ENCODE measurements at places on chromosomes 3 and 15.

GRCh38 chr3:15563190-15563589, 38.2 kb downstream of the HACL1 start:
- no peak for DNase-seq

- no peak for DNase-seq
Measured at GRCh38 chr3:162525771-162526170, 1029.2 kb downstream of the OTOL1 start.

DNA sequence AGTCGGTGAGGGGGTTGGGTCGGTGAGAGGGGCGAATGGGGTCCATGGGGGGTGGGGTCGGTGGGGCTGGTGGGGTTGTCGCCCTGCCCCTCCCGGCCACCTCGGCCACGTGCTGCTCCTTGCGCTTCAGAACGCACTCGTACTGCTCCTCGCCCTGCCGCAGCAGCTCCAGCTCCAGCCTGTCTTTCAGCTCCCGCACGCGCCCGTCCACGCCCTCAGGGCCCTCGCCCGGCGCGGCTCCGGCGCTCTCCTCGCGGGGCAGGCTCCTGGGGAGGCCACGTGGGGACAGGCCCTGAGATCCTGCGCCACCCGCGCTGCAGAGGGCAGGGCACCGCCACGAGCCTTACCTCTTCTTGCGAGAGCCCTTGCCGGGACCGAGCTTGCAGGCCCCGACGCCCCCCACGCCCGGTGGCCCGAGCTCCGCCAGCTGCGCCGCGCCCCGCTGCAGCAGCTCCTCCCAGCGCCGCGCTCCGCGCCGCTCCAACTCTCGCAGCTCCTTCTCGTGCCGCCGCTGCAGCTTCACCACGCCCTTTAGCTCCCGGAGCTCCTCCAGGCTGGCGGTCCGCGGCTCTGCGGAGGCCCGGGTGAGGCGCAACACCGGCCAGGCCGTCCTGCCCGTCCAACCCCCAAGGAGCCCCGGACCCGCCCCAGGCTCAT, 8.2 kb upstream of the ANKRD63 start:
- peak; percentile 79 for DNase-seq

DNA sequence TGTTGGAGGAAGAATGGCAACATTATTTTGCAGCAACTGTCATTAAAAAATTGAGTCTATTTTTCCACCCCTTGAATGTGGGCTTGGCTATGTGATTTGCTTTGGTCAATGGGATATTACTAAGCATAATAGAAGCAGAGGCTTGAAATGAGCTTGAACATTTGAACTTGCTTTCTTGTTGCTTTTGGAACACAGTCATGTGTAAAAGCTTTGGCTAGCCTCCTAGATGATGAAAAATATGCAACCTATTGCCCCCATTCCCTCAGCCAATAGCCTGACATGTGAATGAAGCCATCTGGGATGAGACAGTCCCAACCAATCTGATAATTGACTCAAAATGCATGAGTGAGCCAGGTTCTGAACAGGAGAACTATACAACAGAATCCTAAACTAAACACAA, 78.4 kb downstream of the PLSCR2 start:
- no peak for DNase-seq

GRCh38 chr3:25783661-25784512, 644 bp upstream of the NGLY1 start:
- peak; percentile 50 for DNase-seq

GRCh38 chr15:98805434-98806274, 157.3 kb downstream of the IGF1R start:
- peak; percentile 20 for DNase-seq

DNA sequence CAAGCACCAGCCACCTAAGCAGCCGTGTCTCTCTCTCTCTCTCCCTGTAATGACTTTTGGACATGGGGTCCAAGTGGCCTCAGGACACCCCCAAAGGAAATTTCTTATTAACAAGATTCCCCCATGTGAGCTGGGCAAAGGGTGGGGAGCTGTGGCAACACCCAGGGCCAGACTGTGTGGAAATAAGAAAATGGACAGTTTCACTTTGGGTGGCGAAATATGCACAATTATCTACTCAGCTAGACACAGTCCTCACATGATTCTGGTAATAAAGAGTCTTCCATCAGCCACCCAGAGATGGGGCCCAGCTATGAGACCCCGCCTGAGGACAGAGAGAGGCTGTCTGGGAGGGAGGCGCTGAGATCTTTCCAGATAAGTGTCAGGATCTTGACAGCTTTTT, 96.8 kb upstream of the TPM1 start:
- DNase-seq, result no peak

DNA sequence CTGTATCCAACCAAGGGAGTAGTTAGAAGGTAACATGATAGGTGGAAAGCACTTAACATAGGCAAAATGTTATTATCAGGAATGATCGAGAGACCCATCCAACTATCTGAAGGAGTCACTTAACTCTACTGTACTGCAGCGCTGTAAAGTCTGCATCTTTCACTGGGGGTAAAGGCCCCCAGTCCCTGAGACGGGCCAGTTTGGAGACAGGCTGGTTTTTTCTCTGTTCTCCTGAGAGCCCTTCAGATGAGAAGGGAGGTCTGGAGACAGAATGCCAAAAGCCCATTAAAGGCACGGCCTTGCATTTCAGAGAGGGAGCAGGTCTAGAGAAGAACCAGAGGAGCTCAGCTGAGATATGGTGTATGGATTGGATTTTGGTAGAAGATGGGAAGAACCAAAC, 71.3 kb upstream of the CGNL1 start:
- no peak for DNase-seq

DNA sequence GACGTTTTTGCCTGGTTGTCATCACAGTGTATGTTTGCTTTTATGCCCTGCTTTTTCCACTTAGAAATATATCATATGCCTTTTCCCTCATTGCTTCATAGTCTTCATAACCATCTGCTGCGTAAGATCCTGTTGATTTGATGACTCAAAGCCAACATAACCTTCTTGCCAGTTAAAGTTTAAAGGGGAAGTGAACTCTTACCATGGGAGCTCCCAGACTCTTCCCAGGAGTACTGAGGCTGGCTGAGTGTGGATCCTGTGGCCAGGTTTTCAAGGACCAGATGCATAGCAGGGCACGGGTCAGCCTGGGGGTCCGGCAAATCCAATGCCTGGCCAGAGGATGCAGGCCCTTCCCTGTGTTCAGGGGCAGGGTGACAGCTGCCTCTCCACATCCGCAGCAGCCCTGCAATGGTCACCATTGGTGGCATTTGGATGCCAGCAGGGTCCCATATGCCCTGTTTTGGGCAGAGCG, 42.0 kb upstream of the SACM1L start:
- peak; percentile 80 for DNase-seq

DNA sequence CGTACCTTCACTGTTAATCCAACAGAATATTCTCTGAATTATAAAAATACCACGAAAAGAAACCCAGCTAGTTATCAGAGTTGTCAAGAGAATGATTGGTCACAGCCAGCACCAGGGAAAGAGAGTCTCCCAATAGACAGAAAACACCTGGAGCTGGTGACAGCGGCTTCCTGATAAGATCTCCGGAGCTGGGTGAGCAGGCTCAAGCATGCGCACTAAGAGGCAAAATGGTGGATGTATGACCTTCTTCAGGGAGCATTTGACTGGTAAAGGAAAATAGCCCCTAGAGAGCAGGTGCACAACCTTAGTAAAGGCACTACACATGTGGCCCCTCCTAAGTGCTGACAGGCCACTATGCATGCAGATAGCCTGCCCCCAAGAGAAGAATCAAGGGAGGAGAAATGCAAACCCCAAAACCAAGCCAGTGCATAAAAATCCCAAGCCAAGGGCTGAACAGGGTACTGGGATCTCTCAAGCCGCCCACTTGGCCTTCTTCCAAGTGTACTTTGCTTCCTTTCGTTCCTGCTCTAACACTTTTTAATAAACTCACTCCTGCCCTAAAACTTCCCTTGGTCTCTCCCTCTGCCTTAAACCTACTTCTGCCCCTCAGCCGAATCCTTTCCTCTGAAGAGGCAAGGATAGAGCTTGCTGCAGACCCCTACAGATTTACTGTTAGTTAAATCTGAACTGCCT, 93.2 kb downstream of the UACA start:
- DNase-seq, result no peak

GRCh38 chr3:166860217-166860616, 519.9 kb downstream of the ZBBX start:
- no peak for DNase-seq
